ENCODE measurements at places on chromosomes 16 and 17.

- no peak for DNase-seq
These were observed 1.4 kb upstream of the CEMP1 start for GRCh38 chr16:2532494-2533141.

- DNase-seq, result no peak
These were observed 10.4 kb downstream of the NCBP3 start for GRCh38 chr17:3835410-3836229.

DNA sequence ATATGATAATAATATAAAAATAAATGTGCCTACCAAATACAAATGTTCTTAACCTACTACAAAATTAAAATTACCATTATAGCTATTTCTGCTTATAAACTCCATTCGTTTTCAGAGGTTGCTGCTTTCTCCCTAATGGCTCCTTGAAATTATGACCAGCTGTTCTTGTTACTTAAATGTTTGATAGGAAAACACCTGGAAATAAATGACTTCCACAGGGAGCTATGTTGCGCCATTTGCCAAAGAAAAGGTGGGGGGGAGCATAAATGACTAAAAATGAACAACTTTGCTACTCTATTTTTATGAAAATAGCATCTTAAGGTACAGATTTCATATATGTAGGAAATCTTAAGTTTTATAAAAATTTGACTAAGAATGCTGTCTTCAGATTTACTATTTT lies 157.5 kb upstream of the MON1B start:
- no peak for DNase-seq

DNA sequence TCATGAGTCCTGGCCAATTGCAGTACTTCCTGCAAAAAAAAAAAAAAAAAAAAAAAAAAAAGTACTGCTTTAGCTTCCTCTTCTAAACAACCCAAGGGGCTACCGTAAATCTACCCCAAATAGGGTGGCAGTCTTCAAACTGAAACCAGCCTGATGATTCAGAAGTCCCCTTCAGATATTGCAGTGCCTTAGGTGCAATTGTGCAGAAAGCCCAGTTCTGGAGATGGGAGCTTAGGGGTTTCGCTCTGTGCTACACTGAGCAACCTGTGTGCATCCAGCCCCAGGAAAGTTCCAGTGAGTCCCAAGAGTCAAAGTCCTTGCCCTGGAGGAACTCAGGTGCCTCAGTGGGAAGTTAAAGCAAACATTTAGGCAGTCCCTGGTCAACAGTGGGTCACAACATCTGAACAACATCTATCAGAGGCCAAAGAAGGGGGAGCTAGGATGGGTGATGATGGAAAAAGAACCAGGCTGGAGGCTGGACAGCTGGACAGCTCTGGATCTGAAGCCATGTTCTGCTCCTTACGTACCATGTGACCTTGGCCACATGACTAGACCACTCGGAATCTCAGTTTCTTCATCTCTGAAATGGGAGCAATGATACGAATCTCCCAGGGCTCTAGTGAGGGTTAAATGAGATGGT lies 6.7 kb upstream of the CIITA start:
- no peak for DNase-seq

DNA sequence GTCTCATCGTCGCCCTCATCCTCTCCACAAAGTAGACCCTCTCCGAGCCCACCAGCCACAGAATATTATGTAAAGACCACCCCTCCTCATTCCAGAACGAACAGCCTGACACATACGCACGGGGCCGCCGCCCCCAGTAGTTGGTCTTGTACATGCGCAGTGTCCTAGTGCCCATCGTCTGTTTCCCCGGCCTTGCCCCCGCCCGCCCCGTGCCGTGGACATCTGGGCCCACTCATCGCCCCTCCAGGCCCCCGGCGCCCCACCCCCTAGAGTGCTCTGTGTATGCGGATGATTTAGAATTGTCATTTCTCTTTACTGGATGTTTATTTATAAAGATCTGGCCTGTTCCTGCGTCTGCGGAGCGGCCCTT lies 475 bp upstream of the AMDHD2 start:
- no peak for DNase-seq

Data from stimulated activated CD4-positive, alpha-beta T cell treated with anti-CD3 and anti-CD28 coated beads, Interleukin-2, amount 100 ng/mL, for 4 hours (primary cell).